ENCODE measurements at places on chromosomes 11 and 22.

- no peak for DNase-seq
Observed at GRCh38 chr11:34749666-34750659, 129.1 kb downstream of the EHF start.

DNA sequence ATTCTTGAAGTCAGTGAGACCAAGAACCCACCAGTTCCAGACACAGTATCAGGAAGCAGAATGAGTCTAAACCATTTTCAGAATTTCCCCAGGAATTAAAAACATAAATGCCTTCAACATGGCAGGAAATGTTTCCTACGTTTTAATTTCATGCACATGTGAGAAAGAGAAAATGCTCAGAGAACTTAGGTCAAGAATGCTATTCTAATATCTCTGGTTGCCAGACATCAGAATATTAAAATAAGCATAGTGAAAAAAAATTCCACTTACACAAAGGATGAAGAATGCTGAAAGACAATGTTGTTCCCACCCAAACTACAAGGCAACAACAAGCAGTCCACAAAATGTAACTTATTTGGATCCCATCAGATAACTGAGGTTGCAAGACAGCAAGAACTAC is 104.8 kb downstream of the RAB38 start:
- DNase-seq, result no peak

GRCh38 chr11:120375076-120375475 is 38.9 kb downstream of the ARHGEF12 start:
- no peak for DNase-seq

DNA sequence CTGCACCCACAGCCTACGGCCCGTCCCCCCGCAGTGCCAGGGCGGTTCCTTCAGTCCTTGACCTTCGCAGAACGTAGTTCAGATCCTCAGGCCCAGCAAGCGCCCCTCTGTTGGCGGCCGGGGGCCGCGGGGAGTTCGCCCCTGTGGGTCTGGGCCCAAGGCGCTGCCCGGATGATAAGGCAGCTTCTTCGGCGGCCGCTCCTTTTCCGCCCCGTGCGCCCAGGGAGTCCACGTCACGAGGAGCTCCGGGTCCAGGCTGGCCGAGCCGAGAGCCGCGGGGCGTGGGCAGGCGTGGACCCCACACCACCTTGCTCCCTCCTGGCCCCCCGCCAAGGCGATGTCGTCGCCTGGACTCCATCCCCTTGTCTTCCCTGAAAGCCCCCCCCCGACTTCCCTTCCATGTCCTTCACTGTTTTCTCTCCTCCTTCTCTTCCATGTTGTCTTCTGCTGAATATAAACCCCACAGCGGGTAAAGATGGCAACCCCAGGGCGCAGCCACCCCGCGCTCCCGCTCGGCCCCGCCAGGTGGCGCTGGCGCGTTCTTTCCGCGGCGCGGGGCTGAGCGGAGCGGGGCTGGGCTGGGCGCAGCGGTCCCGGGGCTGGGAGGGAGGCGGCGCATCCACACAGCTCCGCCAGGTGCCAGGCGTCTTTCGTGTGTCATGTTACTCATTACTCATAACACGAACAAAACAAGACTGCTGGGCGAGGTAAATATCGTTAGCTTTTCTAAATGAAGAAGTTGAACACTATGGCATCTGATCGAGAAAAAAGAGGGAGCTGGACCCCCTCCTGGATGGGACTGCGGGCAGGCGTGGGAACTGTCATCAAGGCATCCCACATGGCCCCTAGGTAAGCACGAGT is 321.0 kb downstream of the NTM start:
- DNase-seq, result peak; percentile 94

DNA sequence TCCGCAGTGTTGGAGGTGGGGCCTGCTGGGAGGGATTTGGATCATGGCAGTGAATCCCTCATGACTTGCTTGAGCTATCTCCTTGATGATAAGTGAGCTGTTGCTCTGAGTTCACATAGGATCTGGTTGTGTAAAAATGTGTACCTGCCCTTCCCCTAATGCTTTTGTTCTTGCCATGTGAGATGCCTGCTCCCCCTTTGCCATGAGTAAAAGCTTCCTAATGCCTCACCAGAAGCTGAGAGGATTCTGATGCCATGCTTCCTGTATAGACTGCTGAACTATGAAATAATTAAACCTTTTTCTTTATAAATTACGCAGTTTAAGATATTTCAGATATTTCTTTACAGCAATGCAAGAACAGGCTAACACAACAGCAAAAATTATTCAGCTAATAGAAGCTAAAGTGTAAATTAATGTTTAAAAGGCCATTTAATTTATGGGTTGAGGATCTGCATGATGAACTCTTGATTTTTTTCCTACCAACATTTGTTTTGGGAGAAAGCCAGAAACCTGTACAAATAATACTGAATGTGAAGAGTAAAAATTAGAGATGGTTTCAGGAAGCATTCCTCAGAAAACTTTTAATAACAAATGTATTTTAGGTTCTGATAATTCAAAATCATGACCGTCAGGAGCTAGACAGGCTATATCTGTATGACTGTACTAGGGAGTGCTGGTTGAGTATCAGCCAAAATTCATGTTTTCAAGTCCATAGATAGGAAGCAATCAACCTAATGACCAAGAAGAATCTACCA is 177.5 kb upstream of the GRIA4 start:
- no peak for DNase-seq

- DNase-seq, result no peak
Observed at GRCh38 chr11:44736791-44737190, 10.0 kb downstream of the TSPAN18 start.

- no peak for DNase-seq
Observed at GRCh38 chr11:73991471-73992006, 8.9 kb upstream of the UCP2 start.

- DNase-seq, result no peak
Observed at GRCh38 chr11:62341588-62341987, 4.3 kb downstream of the ASRGL1 start.

GRCh38 chr11:1541474-1542204 is 30.4 kb downstream of the DUSP8 start:
- no peak for DNase-seq

DNA sequence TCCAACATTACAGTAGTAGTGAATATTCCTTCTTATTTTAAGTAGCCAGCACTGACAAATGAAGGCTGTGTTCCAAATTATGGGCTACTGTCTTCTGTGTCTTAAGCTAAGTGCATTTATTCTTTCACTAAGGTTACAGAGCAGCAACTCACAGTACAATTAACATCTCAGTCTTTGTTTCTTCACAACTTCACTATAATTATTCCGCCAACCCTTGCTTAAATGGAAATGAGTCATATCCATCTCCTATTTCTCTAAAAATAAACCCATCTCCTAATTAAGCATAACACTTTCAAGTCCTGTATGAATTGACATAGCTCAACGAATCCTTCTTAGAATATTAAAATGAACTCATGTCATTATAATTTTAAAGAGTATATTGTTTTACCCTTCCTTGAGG is 6.7 kb downstream of the ETS1 start:
- no peak for DNase-seq

- no peak for DNase-seq
Observed at GRCh38 chr22:35313311-35314121, 13.8 kb downstream of the TOM1 start.

DNA sequence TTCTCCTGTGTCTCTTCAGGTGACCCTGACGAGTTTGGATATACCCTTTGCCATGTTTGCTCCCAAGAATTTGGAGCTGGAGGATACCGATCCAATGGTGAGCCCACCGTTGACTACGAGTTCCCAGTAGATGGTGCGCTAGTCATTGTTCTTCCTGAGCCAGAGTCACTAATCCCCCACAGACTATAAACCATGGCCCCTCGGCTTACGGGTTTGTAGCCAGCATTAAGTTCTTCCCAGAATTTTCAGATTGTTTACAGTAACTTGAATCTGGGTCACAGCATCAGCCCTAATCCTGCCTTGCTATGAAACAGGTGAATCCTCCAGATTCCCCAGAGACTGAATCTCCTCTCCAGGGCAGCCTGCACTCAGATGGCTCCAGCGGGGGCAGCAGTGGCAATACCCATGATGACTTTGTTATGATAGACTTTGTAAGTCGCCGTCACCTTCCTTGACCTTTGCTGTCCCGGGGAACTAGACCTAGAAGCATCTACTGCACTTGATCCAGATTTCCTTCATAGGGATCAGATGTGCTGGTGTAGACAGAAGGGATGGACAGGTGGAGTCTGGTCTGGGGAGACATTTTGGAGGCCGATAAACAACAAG is 31.8 kb downstream of the ARHGAP1 start:
- no peak for DNase-seq

GRCh38 chr11:65554057-65554818 is 3.9 kb downstream of the LTBP3 start:
- DNase-seq, result no peak

DNA sequence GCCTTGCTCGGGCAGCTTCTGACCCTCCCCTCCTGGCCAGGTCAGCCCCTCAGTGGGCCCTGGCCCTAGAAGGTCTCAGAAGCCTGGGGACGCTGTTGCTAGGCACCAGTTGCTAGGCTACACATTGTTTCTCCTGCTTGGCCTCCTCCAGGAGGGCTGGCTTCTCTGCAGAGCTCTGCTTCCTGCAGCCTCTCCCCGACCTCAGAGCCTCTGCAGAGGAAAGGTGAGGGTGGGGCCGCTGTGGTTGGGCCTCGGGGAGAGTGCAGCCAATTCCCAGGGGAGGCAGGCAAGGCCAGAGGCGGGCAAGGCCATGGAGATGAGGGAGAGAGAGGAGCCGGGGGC is 27.6 kb upstream of the LRRC10B start:
- peak; percentile 79 for DNase-seq

- no peak for DNase-seq
Observed at GRCh38 chr11:69218271-69218682, 62.5 kb downstream of the SMIM38 start.

DNA sequence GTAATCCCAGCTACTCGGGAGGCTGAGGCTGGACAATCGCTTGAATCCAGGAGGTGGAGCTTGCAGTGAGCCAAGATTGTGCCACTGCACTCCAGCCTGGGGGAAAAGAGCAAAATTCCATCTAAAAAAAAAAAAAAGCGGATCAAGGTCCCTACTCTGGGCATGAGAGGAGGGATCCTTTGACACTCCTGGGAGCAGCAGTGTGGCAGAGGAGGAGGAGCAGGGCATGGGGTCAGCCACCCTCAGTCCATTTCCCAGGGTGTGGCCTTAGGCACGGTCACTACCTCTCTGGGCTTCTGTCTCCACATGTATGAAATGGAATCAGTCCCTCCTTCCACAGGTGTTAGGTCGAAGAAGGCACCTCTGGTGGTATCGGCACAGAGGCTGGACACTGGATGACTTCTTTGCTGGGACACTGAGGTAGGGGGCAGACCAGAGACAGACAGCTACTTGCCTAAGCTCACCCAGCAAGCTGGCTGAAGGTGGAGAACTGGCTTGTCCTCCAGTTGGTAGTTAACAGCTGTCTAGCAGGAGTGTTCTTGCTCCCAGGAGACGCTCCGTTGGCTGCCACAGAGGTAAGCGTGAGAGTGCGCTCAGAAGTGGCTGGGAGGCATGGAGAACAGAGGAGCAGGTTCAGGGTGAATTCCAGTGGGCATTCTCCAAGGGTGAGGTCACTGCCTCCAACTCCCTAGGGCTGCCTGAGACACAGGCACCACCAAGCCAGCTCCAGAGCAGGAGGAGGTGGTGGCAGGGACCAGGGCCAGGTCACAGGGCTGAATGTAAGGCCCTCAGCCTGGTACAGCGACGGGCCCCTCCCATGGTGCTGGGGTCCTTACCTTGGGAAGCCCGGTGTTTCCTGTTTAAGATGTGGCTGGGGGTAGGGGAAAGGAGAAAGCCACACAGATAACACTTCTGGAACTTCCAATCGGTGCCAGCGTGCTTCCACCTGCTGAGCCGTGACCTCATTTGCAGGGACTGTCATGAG is 19.5 kb downstream of the TXN2 start:
- no peak for DNase-seq

GRCh38 chr22:25514436-25515180 is 49.9 kb upstream of the GRK3 start:
- DNase-seq, result no peak

GRCh38 chr11:27416568-27417176 is 53.7 kb upstream of the CCDC34 start:
- DNase-seq, result no peak

GRCh38 chr22:43376765-43377547 is 33.8 kb upstream of the SCUBE1 start:
- no peak for DNase-seq
